ENCODE measurements at places on chromosomes 3 and 15. TPM values are rescaled to one million over a fixed set of nuclear protein-coding genes. Genes with fewer than 3 reads are reported as not detected.

STAC gene
- not detected for total RNA-seq

THSD4 gene
- not detected for total RNA-seq

DIPK2A gene
- total RNA-seq, result 18.0 TPM

ECE2 gene
- not detected for total RNA-seq

RTP1 gene
- total RNA-seq, result not detected

DNA sequence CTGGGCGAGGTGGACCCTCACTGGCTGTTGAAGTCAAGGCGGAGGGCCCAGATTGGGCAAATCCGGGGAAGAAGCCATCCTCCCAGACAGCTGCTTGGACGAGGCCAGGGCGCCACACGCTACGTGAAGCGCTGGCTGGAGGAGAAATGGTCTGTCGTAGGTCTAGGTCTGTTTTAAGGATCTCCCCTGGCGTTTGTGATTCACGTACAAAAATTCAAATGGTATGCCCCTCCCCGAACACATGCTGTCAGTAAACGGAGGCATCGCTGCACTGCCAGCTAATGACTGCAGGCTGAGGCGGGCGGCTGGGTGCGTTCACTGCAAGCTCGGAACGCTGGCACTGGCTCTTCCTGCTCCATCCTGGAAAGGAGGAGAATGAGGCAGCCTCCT is 69.9 kb downstream of the EPHB3 start:
- no peak overlapping the region for H3K4me3 ChIP-seq
- DNase-seq, result no peak
- H3K36me3 ChIP-seq, result no peaks in the 10 kb centered on the region
- H3K27ac ChIP-seq, result no peak overlapping the region
- H3K27me3 ChIP-seq, result no peaks in the 10 kb centered on the region
- peaks cover 3% of the 10 kb centered on the region for H3K4me1 ChIP-seq

GRCh38 chr15:42182961-42183360 is 25.1 kb downstream of the VPS39 start:
- no peak overlapping the region for H3K4me3 ChIP-seq
- H3K27me3 ChIP-seq, result no peaks in the 10 kb centered on the region
- H3K36me3 ChIP-seq, result peaks cover 45% of the 10 kb centered on the region
- H3K27ac ChIP-seq, result peak overlapping the region; percentile 9

GRCh38 chr15:57144448-57144847 is 226.0 kb downstream of the TCF12 start:
- DNase-seq, result no peak
- no peak overlapping the region for H3K27ac ChIP-seq
- H3K4me1 ChIP-seq, result peaks cover 4% of the 10 kb centered on the region

- H3K4me1 ChIP-seq, result peaks cover 42% of the 10 kb centered on the region
- no peak for DNase-seq
- no peak overlapping the region for H3K27ac ChIP-seq
- H3K36me3 ChIP-seq, result no peaks in the 10 kb centered on the region
Measured at GRCh38 chr3:156483002-156483401, 71.9 kb downstream of the SSR3 start.

GRCh38 chr15:25863111-25863967 is at the start of gene ATP10A:
ATP10A (minus strand) TSS chr15:25863327; CDS start chr15:25863096, 231 bp downstream.
- H3K27ac ChIP-seq, result peak within 1 kb of the TSS; percentile 92
- H3K36me3 ChIP-seq, result peaks cover 21% of the 10 kb centered on the region
- H3K27me3 ChIP-seq, result no peaks in the 10 kb centered on the region

DNA sequence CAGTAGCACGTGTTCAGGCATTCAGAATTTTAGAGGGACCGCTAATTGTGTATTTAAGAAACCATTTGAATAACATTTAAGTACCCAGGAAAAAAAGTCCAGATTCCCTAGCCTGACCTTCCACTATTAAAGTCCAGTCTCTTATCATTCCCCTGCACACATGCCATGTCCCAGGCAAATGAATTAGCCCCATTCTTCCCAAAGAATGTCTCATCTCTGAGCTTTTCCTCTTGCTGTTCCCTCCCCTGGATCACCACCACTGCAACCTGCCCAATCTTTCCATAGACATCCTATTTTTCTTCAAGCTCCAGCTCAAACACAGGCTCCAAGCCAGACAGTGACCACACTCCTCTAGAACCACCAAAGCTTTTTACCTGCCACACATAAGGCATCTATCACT is 25.9 kb downstream of the PLD1 start:
- H3K4me1 ChIP-seq, result no peaks in the 10 kb centered on the region
- no peaks in the 10 kb centered on the region for H3K36me3 ChIP-seq
- no peak for DNase-seq
- H3K27ac ChIP-seq, result no peak overlapping the region
- H3K4me3 ChIP-seq, result no peak overlapping the region

DNA sequence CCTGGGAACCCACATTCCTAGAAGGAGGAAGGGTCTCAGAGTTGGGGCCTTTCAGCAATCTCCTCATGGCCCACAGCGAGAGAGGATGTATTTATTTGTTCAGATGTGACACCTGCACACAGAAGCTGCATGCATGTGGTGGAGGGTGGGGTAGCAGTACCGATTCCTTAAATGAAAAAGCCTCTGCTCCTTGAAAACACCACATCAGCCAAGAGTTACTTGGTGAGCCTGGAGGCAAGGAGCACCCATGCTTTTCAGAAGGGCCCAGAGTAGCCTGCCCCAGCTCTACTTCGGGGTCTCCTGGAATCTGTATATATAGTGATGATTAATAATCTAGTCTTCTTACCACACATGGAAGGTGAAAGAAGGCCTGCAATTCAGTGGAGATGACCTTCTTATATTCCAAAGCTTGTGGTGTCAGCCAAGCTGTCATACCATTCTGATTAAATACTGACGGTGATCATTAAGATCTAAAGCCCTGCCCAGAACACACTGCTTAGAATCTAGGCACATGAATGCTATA is 33.5 kb downstream of the SEMA6D start:
- no peaks in the 10 kb centered on the region for H3K27me3 ChIP-seq
- H3K36me3 ChIP-seq, result no peaks in the 10 kb centered on the region
- H3K4me1 ChIP-seq, result no peaks in the 10 kb centered on the region

DNA sequence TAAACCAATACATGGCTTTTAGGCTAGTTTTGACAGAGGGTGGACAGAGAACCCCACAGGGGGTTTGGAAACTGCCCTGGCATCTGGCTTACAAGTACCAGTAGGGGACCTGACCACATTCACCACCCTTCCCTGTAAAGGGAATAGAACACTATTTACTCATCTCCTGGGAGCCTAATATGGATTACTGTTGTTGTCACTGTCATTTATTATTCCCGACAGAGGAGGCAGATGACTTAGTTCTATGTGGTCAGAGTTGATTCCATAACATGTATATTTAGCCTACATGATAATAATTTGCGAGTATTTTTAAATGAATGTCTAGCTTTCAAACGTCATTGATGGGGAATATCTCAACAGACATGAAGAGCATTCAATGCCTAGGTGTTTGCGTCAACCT is 15.9 kb downstream of the ZBTB38 start:
- peaks cover 21% of the 10 kb centered on the region for H3K4me1 ChIP-seq
- H3K4me3 ChIP-seq, result no peak overlapping the region
- H3K36me3 ChIP-seq, result no peaks in the 10 kb centered on the region
- H3K27me3 ChIP-seq, result peaks cover 2% of the 10 kb centered on the region

DNA sequence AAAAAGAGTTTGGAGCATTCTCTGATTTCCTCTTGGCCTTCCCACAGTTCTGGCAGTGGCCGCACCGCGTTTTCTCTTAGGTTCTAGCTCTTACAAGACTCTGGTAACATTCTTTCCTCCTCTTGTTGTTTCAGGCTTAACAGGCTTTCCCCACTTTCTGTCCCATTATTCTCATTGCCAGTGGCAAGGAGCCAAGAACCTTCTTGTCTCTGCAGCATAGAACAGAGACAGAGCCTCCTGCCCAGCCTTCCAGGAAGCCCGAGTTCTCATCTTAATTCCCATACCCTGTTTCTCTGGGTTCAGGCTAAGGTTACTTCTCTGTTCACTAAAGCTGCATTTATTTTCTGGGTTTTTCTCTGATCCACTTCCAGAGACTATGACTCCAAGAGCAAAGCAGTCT is 61.1 kb downstream of the DUT start:
- no peak overlapping the region for H3K27ac ChIP-seq
- H3K27me3 ChIP-seq, result no peaks in the 10 kb centered on the region
- no peak for DNase-seq
- H3K4me3 ChIP-seq, result no peak overlapping the region
- H3K36me3 ChIP-seq, result no peaks in the 10 kb centered on the region

GRCh38 chr3:129812589-129812988 is 80.9 kb downstream of the TMCC1 start:
- H3K27me3 ChIP-seq, result no peaks in the 10 kb centered on the region
- H3K4me3 ChIP-seq, result no peak overlapping the region
- peaks cover 8% of the 10 kb centered on the region for H3K36me3 ChIP-seq
- H3K27ac ChIP-seq, result no peak overlapping the region
- no peak for DNase-seq
